ENCODE measurements at places on chromosomes 16 and 17.

- DNase-seq: no peak
These were observed 2.9 kb downstream of the IKZF3 start for GRCh38 chr17:39861235-39861634.

DNA sequence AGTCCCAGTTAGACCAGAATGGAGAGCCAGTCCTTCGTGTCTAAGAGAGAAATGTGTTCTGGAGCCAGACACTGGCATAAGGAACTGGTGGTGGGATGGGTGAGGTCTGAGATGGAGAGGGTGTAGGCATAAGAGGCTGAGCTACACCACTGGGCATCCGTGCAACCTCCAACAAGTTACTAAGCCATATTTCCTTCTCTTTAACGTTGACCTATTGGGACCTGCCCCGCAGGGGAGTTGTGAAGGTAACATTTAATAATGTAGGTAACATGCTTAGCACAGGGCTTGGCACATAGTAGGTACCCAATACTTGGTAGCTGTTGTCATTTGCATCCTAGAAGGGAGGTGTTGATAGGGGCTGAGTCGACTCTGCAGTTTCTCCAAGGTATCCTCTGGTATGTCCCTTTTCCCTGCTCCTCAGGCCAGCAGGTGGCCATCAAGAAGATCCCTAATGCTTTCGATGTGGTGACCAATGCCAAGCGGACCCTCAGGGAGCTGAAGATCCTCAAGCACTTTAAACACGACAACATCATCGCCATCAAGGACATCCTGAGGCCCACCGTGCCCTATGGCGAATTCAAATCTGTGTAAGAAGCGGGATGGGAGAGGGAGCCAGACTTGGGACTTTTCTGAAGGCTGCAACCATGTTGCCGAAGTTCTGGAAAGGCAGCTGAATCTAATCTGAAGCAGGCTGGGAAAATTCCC lies 1.2 kb downstream of the MAPK7 start:
- no peak for DNase-seq

GRCh38 chr16:28107232-28107631 lies 43.7 kb upstream of the GSG1L start:
- no peak for DNase-seq

DNA sequence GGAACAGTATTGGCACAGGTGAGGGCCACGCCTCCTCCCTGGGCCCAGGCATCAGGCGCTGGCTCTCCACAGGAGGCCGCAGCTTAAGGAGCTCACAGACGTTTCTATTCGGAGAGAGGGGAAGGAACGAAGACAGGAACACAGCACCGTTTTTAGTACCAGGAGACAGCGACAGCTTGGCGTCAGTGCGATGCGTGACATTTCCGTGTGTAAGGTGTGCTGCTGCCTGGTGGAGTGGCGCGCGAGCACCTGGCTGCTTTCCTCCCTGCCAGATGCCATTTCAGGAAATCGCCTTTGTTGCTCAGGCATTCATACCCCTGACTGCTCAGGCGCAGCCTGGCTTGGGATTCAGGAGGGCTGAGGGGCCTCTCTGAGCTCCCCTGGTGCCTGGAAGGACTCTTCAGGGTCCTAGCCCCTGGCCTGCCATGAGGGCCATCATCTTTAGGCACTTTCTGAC lies 367.5 kb downstream of the CPPED1 start:
- no peak for DNase-seq

DNA sequence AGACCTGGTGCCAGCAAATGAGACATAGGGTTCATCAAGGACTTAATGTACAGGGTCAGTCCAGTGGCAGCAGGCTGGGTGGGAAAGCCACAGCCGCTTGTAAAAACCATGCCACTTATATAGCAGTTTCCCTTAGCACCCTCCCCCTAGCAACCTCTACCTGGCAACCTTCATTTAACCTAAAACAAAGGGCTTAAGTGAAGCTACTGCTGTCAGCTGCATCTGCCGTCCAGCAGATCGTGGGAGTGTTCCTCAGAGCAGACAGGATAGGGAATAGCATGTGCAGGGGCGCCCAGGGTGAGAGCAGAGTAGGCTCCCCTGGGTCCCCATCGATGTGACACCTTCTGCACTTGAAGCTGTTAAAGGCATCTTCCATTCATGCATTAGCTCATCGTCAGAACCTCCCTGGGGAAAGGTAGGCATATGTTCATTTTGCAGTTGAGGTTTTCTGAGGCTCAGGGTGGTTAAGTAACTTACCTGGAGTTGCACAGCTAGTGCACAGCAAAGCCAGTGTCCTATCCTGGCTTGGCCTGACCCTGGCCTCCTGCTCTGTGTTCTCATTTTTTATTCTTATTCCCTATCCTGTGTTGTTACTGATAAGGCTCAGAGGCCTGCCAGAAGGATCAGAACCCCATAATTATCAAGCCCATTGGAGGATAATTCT lies 112.5 kb downstream of the SOCS1 start:
- DNase-seq: no peak

DNA sequence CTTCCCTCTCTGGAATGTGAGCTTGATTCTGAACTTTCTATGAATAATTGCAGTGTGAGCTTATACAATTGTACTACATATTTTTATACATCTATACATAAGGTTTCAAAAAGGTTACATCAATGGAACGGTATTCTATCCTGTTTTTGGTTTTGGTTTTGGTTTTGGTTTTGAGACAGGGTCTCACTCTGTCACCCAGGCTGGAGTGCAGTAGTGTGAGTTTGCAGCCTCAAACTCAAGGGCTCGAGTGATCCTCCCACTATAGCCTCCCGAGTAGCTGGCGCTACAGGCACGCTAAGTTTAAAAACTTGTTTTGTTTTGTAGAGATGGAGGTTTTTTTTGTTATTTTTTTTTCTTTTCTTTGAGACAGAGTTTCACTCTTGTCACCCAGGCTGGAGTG lies 1.1 kb downstream of the CTRB1 start:
- DNase-seq: no peak

DNA sequence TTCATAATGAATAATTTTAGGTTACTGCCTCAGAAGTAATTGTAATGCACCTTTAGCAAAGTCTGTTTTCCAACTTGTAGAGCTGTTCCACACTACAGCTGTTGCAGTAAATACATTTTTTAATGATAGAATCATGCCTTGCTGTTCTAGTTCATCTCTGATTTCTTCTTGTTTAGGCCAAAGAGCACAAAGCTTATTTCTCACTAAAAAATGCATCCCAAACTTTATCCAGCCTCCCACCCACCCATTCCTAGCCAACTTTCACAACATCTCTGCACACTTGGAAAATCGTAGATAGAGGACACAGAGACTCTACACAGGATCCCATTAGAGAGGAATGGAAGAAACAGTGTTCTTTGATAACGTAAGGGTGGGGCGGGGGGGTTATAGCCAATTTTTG lies 252.2 kb upstream of the DYNLRB2 start:
- no peak for DNase-seq

DNA sequence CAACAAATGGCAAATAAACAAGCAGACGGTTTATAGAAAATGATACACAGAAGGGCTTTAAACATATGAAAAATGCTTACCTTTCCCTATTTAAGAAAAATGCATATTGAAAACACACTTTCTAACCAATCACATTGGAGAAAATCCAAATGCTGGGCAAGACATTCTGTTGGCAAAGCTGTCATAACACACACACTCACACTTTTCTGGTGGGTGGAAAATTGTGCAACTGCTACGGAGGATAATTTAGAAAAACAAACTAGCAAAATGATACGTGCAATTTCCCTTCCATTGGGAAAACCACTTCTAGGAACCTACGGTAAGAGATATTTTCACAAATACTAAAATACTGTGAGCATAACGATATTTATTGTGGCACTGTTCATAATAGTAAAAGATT lies 9.8 kb upstream of the MYH3 start:
- DNase-seq: no peak

- DNase-seq: no peak
These were observed 272 bp downstream of the CCL2 start for GRCh38 chr17:34255381-34255732.

- peak; percentile 29 for DNase-seq
These were observed 9.0 kb downstream of the TMEM98 start for GRCh38 chr17:32936894-32937500.

- no peak for DNase-seq
These were observed 277.5 kb upstream of the HSBP1 start for GRCh38 chr16:83530293-83530692.

DNA sequence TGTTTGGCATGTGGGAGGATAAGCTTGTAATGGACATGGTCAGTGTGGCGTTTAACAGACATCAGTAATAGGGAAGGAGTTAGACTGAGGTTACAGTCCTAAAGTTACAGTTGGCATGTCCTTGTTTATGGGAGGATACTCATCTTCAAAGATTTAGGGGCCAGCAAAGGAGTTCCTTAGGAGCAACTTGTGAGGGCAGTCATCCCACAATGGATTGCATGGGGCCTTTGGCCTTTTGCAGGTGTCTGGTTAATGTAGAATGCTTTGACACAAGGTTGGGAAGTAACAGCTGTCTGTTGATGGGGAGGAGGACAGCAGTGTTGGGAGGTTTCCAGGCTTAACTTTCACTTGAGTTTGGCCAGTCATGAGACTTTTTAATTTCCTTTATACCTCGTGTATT lies 2.2 kb downstream of the NUBP1 start:
- no peak for DNase-seq

DNA sequence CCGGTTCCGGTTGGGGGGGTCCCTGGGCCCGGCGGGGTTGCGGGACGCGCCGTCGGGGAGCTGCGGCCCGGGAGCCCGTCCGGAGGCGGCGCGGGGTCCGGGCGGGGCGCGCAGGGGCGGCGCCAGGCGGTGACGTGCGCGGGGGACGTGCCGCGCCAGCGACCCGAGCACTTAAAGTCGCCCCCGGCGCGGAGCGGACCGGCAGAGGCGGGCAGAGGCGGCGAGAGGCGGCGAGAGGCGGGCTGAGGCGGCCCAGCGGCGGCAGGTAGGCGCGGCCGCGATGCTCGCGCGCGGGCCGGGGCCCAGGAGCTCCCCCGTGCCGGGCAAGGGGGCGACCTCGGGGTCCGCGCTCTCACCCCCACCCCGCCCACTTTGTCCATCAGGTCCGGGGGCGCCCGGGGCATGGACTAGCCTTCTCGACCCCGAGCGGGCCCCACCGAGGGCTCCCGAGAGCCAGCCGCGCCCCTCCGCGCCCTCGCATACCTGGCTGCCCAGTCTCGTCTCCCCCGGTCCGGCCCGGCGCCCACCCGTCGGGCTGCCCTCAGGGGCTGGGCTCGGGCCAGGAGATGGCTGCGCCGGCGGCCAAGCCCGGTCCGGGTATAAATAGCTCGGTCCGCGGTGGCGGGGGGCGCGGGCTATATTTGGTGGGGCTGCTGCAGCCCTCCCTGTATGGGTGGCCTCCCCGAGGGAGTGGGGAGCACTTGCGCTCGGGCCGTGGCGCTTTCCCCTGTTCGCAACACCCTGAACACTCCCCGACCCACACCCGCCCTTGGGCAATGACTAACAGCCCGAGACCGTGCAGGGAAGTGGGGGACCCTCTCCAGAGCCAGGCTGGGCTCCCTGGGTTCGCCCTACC lies at the start of gene SLC16A3:
Gene SLC16A3, plus strand, starts transcription at position 201 of the 856 bp plus-strand sequence. CDS start 6,967 bp downstream, outside the sequence.
- no peak for DNase-seq

GRCh38 chr17:78524870-78525510 lies 52.2 kb downstream of the DNAH17 start:
- no peak for DNase-seq

DNA sequence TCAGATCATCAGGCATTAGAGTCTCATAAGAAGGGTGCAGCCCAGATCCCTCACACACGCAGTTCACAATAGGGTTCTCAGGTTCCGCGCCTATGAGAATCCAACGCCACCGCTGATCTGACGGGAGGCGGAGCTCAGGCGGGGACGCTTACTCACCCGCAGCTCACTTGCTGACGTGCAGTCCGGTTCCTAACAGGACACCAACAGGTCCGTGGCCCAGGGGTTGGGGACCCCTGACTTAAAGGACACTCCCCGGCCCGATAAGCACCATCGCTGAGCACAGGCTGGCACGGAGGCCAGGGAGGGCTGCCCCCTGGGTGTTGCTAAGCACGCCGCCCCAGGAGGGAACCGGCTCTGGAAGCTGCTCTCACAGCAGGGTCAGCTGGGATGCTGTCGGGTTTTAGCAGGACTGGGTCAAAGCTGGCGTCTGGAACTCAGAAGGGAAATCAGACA lies 30.1 kb upstream of the BAHCC1 start:
- DNase-seq: no peak

GRCh38 chr17:33667052-33667509 lies 374.0 kb upstream of the ASIC2 start:
- DNase-seq: no peak

GRCh38 chr16:86991679-86992078 lies 325.5 kb downstream of the C16orf95 start:
- DNase-seq: no peak

DNA sequence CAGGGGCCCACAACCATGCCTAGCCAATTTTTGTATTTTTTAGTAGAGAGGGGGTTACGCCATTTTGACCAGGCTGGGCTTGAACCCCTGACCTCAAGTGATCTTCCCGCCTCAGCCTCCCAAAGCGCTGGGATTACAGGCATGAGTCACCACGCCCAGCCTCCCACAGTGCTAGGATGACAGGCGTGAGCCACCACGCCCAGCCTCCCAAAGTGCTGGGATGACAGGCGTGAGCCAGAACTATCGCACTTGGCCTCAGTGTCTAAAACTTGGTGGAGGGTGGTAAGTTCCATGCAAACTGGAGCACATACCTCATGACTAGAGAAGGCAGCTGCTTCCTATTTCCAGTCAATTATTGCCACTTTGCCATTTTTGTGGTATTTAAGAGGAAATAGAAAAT lies 7.1 kb downstream of the HSD17B2 start:
- no peak for DNase-seq

DNA sequence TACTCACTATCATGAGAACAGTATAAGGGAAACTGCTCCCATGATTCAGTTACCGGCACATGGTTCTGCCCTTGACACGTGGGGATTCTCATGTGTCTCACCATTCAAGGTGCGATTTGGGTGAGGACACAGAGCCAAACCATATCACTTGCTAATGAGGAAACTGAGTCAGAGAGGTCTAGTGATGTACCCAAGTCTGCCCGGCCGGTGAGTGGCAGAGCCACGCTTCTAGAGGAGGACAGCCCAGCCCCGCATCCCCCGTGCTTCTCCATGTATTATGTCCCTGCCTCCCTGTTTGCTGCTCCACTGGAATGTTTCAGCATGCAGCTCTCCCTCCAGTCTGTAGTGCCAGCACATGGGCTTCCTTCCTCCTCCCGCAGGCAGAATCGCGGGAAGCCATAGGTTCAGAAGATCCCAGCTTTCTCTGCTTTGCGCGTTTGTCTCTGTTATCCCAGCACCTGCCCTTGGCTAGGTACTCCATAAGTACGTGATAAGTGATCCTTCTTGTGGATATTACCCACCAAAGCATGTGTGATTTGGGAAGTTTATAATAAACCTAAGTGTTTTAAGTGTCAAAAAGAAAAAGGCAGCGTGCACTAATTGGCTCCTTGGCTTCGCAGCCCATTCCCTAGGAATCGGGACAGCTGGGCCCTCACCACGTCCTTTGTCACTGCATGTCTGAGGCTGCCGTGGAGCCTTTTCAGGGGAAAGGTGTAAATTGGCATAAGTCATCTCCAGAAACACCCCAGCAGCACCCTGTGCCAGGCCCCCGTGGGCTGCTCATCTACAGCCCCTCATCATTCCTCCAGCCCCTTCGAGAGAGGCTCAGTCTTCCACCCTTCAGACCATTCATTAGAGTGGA lies 103.8 kb downstream of the CLEC16A start:
- DNase-seq: no peak

Data from smooth muscle cell of the brain vasculature (primary cell).